Cerebellum (tissue), 4 donors: ENCODE measurements at places on chromosomes 11 and 22.

DNA sequence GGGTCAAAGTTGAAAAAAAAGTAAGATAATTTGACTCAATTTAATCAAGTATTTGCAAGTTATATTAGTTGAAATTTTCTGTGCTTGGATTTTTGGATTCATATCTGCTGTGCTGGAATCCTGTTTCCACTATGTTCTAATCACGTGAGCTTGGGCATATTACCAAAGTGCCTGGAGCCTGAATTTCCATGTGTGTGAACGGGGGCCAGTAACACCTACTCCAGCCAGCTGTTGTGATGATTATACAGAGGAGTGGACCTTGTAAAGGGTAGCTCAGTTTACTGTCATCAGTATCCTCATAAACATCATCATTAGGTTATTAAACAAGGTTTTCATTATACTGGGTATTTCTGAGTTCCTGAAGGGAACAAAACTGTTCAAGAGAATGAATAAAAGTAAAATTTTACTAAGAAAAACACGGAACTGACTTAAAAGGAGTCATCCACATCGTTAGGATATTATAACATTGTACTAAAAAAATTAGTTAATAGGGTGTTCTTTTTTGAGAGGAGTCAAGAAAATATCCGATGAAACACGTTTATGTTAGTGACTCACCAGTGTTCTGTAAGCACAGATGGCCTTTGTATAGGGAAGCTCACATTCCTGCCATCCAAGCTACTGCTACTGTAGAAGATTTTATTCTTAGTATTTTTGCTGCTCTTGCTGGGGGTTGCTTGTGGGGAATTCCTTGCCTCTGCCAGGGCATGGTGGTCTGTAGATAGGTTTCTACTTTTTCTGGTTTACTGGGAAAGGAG is 144.1 kb downstream of the ARHGAP42 start:
- no peak for DNase-seq

- DNase-seq, result no peak
These were observed 574.4 kb downstream of the OPCML start for GRCh38 chr11:132957881-132958280.

GRCh38 chr22:32578752-32579151 is 104.1 kb downstream of the FBXO7 start:
- no peak for DNase-seq

- no peak for DNase-seq
These were observed 9.0 kb downstream of the FAM118A start for GRCh38 chr22:45318558-45319323.

DNA sequence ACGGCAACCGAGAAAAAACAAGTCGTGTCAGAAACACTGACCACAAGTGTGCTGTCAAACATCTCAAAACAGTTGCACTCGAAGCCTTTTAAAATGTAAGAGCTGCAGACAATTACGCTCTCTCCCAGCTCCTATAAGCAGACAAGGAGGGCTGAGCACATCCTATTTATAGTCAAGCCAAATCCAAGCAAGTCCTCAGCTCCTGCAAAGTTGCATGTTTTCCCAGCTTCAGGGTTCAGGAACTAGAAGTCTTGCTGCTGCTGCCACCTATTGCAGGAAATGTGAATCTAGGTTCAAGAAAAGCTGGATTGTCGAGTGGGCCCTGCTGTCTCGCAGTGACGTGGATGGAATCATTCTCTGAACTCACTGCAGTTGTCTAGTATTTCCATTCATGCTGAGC is 15.5 kb downstream of the EFCAB6 start:
- no peak for DNase-seq

GRCh38 chr22:44809456-44809855 is 57.1 kb downstream of the ARHGAP8 start:
- DNase-seq, result no peak

GRCh38 chr11:117011541-117011898 is 86.7 kb downstream of the SIK3 start:
- DNase-seq, result no peak

DNA sequence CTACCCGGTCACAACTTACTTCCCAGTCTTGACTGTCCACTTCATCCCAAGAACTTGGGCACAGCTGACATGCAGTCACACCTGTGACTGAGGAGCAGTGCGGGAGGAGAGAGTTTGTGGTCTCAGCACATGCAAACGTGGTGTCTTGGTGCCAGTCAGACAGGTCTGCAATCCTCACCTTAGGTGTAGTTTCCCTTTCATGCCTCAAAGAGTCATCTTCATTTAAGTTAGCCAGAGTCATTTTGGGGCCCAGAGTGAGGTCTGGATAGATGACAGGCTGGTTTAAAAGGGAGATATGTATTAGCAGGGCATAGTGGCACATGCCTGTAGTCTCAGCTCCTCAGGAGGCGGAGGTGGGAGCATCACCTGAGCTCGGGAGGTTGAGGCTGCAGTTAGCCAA is 108.5 kb upstream of the SORL1-AS1 start:
- no peak for DNase-seq

- peak; percentile 93 for DNase-seq
These were observed at the start of gene ARSA for GRCh38 chr22:50627642-50628542. ARSA (minus strand) TSS chr22:50628152; CDS start chr22:50627779, 373 bp downstream.

DNA sequence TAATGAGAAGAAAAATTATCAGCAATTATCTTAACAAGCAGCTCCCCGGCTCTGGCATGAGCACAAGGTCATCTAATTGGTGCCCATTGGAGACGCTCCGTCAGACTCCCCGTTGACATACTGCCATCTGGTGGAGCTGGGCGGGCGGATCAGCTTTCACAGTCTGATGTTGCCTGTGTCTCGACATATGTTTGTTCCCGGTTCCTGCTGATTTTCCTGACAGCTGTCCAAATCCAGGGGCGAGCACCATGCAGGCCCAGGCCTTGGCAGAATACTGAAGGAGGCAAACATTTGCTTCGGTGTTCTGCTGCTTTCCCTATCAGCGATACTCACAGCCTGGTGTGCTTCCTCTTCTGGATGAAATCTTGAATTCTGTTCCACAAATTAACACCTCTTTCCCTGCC is 43.8 kb upstream of the BARX2 start:
- peak; percentile 27 for DNase-seq

- no peak for DNase-seq
These were observed 481.7 kb upstream of the CADM1 start for GRCh38 chr11:115985896-115986295.
